Fibroblast of skin of back (primary cell): ENCODE measurements at places on chromosomes 4 and X.

- DNase-seq: no peak
Measured at GRCh38 chr4:21678711-21679110, 269.9 kb downstream of the KCNIP4 start.

DNA sequence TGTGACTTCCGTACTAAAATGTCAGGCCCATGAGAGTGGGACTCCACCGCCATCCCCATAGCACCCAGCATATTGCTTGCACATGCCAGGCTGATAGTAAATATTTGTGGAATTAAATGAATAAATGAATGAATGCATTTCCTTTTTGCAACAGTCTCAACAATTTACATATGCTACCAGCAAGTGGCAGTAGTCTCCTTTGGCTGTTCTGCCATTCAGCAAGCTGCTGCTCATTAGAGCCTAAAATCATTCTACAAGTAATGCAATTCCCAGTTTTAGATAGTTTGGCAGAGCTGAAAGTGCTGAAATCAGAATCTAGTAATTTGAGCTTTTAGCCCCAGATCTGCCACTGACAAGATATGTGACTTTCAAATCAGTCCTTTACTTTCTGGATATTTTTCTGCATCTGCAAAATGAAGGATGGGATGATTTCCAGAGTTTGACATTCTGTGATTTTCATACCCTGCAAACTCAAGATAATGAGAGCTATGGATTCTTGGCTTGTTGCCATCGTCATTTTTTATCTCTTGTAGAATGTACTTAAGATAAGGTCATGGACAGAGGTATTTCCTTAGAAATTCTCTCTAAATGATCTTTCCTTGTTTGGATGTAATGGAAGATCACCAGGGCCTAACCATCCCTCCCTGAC lies 35.7 kb upstream of the INTS6L start:
- peak; percentile 28 for DNase-seq

DNA sequence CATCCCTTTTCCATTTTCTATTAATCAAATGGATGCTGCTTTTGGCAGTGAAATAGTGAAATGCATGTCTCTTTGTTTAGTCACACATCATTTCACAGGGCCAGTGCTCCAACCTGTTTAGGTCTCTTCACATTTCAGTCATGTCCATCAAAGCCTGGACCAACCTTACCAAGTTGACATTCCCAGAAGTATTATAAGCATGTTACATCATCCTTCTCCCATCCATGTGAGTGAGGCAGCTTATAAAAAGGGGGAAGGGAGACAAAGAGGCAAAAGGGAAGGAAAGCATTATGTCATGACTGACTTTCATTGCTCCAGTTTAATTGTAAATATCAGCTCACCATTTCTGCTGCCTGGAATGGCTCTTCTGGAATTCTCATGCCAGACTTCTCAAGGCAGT lies 94.4 kb downstream of the NWD2 start:
- no peak for DNase-seq

- DNase-seq: peak; percentile 42
Measured at GRCh38 chr4:123477711-123478209, 81.2 kb downstream of the SPRY1 start.

- peak; percentile 83 for DNase-seq
Measured at GRCh38 chr4:48173056-48173991, 39.3 kb upstream of the TXK start.

DNA sequence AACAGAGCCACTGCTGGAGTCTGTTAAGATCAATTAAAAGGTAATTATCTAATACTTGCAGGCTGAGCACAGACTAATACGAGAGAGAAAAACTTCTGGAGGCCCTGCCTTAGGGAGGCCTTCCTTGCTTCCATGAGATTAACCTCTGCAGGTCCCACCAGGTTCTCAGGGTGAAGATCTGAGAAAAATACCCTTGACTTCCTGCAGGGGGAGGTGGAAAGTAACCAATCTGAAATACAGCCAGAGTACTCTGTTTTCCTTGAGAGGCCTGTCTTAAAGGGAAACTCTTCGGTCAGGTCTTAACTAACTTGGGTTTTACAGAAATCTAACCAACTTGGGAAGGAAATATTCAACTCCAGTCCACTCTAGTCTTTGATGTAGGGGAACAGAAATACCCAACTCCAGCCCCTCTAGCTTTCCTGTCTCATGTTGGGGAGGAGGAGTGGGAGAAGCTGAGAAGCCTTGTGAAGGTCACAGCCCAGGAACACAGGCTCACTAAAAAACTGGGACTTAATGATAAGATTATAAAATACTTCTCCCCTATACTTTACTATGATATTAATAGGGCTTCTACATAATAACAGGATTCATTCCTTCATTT lies 77.1 kb downstream of the TBCK start:
- peak; percentile 56 for DNase-seq

- DNase-seq: no peak
Measured at GRCh38 chrX:116499780-116500179, 37.0 kb upstream of the CT83 start.

DNA sequence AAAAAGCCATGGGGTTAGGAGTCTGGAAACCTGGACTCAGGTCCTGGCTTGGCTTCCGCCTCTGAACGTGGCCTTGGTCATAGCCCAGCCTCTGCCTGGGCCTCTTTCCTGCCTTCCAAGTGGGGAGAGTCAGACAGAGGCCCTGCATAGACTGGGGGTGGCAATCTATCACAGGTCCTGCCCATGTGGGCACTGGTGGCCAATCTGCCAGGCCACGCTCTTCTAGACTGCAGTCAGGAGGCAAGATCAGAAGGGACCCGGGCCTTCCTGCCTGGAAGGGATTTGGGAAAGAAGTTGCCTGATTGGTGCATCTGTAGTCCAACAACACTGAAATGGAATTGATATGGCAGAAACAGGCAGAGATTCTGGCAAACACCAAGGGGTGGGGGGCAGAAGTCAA lies 46.1 kb downstream of the CNGA2 start:
- DNase-seq: no peak

- peak; percentile 37 for DNase-seq
Measured at GRCh38 chrX:47483306-47484268, 565 bp upstream of the ZNF41 start.

DNA sequence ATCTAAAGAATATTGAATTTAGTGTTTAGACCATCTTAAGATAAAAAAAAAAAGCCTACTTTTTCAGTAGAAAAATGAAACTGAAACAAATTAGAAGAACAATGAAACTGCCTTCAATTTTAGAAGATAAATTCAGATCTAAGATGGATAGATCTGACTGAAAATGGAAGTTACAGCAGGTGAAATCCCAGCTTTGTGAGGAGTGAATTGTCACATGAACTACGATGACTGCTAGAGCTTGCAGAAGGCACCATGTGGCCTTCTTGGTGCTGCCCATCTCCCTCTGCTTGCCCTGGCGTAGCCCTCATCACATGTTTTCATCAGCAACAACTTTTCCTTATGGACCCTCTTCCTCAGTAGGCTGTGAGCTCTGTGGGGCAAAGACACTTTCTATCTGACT lies 51.4 kb upstream of the EMCN start:
- no peak for DNase-seq

GRCh38 chr4:21476757-21477156 lies 471.8 kb downstream of the KCNIP4 start:
- DNase-seq: peak; percentile 1

DNA sequence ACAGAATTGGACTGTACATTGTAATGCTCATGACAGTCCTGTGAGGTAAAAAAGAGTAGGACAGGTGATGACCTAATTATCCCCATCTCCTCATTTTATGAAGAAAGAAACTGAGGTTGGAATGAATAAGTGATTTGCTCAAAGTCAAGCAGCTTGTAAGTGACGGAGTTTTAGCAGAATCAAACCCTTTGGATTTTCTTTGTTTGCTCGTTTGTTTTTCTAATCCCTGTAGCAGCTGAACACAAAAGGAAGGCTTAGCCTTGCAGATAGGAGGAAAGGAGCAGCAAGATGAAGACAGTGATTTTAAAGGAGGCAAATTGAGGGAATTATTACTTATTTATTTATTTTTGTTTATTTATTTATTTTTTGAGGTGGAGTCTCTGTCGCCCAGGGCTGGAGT lies 528.4 kb upstream of the AMOT start:
- DNase-seq: no peak
